ENCODE measurements at places on chromosomes 3 and 15.

DNA sequence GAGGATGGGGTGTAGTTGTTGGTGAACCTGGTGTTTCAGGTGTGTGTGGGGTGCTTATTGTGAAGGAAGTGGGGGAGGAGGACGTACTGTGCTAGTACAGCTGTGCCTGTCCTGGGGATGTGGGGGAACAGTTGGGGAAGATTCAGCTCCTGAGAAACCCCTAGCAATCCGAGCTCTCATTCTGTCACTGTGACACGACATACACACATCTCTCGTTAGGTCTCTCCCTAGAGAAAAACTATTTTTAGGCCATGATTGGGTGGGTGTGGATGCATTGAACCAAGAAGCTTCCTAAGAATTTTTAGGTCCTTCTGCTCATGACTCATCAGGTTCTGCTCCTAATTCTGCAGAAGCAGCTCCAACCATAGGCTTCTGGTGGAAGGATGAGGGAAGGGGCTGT is 54.3 kb downstream of the SLC30A4 start:
- DNase-seq: no peak

GRCh38 chr15:79862191-79862590 is 34.6 kb downstream of the MTHFS start:
- DNase-seq: no peak

- no peak for DNase-seq
These were observed 67.3 kb downstream of the HMCES start for GRCh38 chr3:129345971-129346370.

- DNase-seq: no peak
These were observed 51.7 kb downstream of the UBP1 start for GRCh38 chr3:33388374-33389100.

GRCh38 chr3:61360297-61360965 is 109.2 kb upstream of the FHIT start:
- DNase-seq: no peak

DNA sequence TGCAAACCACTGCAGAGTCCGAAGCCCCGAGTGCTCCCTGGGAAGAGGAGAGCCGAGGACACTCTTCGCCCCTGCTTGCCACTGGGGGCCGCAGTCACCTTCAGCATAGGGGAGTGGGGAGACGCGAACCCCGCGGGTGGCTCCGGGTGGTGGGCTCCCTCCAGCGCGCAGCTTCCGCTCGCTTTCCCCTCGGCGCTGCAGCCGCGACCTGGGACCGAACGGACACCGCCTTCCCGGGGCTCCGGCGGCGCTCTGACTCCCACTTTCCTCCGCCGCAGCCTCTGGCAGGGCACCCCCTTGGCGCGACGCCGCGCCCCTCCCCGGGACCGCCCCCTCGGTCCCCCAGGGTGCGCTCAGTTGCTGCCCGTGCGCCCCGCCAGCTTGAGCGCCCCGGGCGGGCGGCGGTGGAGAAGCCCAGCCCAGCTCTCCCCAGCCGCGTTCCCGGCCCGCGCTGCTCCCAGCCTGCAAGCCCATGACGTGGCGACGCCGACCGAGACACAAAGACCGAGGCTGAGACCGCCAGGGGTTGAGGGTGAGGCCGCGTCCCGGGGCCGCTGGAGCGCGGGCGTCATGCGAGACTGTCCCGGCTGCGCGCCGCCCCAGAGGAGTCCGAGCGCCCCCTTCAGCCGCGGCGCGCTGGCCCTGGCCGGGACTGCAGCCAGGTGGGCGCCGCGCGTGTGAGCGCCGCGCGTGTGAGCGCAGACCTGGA is at the start of gene MINAR1:
Gene MINAR1, plus strand, starts transcription at position 701 of the 709 bp plus-strand sequence. CDS start 23,812 bp downstream, outside the sequence.
- no peak for DNase-seq

- DNase-seq: no peak
These were observed 234.3 kb downstream of the GAP43 start for GRCh38 chr3:115857518-115858136.

GRCh38 chr15:35827141-35827540 is 281.2 kb upstream of the DPH6 start:
- no peak for DNase-seq
